MG63 (cell line): ENCODE measurements at places on chromosomes 6 and 20.
A peak's percentile ranks its signal among the peaks of the same experiment; 100 is the strongest.

DNA sequence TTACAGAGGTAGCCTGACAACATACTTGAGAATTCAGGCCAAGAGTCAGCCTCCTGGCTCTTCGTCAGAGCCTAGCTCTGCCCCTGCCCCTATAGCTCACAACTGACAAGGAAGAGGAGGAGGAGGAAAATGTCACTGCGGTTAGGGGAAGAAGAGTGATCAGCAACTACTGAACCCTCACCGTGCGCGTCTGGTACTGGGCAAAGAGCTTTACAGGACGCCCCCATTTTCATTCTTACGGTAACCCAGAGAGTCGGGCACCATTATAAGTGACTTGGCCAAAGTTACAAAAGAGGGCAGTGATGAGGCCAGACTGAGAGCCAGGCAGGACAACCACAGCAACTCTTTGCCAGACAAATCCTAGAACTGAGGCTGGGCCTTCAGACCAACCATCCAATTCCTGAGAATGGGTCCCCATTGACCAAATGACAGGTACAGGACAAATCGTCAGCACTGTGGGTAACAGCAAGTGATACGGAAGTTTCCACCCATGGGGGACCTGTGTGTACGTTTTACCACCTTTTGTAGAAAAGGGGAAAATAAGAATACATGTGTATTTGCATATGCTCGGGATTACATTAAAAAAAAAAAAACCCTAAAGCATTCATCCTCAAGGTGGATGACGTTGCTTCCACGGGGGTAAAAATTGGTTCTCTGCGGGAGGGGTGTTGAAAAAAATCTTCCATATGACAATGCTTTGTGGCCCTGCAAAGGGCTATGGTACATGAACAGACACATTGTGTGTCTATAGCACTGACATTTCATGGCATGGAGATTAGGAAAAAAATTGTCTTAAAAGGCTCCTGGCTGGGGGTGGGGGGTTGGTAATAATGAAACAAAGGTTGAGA, 118.0 kb downstream of the NFATC2 start:
- DNase-seq: no peak

- DNase-seq: no peak
These were observed 7.9 kb downstream of the EXOC2 start for GRCh38 chr6:684831-685636.

DNA sequence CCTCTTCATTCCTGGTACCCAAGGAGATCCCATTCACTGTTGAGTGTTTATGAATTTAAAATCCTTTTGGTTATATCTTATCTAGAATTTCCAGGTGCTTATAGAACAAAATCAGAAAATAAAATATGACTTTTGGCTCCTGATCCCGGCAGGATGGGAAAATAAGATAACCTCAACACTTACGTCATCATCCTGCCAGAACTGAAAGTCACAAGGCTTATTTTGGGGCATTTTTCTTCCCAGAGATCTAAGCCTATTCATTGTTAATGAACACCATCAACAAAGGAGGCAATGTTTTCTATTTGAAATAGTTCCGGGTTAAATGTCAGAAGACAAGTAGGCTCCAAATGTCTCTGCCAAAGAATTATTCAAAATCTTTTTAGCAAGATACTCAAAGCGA, 580.6 kb downstream of the TFAP2A start:
- DNase-seq: no peak

- DNase-seq: no peak
These were observed 7.9 kb downstream of the AARS2 start for GRCh38 chr6:44305200-44305725.

DNA sequence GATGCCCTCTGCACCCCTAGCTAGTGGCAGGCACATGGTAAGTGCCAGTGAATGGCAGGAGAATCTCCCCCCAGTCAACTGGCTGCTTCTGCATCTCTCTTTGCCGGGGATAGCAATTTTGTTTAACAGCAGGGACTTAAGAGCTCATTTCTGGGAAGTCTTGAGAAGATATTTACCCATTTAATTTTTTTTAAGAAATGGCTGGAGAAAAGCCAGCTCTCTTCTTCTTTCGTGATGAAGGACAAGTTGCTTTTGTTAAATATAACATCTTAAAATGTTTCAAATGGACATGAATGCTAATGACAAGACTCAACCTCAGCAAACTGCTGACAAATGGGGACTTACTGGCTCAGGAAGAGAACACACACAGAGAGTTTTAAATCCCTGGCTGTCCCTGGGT, 55.0 kb upstream of the IYD start:
- no peak for DNase-seq

- DNase-seq: no peak
These were observed 301.6 kb upstream of the ADGRB3 start for GRCh38 chr6:68333442-68333841.

GRCh38 chr20:47125508-47125757, 230.8 kb downstream of the EYA2 start:
- DNase-seq: no peak

DNA sequence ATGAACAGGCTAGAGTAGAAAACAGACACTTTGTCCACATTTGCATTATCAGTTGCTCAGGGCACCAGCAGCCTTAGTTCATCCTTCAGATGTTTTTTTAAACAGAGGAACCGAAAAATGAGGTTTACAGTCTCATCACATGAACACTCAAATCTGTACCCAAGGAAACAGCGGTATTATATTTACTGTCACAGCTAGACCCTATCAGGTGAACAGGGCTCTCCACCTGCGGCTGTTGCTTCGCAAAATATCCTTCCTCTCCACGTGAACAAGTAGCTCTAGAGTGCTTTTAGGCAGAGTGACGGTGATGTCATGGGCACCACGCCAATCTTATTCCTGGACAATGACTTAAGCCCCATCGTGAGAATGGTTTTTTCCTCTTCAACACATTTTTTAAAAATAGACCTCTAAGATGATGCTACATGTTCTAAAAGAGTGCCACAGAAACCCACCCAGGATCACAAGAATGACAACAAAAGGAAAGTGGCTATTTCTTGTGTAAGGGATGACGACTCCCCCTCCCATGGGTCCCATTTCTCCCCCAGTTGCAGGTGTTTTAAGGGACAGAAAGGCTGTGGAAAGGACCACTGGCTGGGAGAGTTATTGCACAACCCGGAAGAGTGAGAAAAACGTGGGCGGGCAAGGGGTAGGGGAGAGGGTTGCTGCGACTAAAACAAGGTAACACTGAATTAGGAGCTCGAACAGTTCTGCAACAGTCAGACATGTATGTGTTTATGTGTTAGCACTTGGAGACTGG, 77.7 kb downstream of the EFHC1 start:
- DNase-seq: peak; percentile 53

DNA sequence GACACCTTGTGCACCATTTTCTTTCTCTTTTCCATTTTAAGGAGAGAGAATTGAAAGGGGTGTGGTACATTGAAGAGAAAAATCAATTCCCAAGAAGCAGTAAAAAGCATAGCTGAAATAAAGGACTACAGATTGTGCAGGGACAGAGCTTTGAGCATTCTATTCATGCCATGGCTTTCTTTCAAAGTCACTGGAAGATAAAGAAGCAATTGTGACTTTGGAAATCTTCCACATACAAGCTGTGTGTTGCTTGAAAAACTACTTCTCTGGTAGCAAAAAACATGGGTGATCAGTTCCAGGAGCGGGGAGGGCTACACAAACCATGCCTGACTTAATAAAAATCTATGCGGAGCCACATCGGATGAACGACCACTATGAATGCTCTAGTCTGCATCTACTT, 230.2 kb upstream of the THEMIS start:
- DNase-seq: no peak

DNA sequence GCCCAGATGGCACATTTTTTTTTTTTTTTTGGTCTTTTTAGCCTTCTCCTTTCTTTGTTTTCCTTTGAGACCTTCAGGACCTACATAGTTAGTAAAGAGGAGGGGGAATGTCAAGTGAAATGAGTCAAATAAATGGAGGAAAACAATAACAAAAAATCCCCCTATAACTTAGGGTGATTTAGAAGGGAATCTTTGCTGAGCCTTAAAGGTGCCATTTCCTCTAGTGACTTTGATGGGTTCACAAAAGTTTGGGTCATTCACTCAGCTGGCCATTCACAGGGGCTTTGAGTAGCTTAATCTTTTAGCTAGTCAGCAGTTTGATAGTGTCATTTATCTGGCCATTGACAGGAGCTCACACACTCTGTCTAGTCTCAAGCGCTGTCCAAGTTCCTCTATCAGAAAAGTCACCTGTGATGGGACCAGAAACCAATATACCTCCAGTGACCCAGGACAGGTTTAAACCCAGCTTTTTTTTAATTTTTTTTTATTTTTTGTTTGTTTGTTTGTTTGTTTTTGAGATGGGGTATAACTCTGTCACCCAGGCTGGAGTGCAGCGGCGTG, 275.1 kb upstream of the PRDM1 start:
- no peak for DNase-seq

GRCh38 chr20:57806476-57806875, 96.7 kb upstream of the PMEPA1 start:
- no peak for DNase-seq

DNA sequence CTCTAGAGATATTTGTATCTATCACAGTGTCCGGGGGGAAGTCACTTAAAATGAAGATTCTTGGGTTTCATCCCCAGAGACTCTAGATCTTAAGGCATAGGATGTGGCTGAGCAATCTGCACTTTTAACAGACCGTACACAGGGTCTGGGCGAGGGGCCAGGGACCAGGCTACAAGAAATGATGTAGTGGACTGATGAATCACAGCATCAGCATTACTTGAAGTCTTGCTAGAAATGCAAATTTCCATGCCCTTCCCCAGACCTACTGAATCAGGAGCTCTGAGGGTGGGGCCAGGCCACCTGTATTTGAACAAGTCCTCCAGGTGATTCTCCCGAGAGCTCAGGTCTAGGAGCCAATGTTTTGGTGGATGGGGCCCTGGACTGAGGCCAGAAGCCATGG, 168.4 kb downstream of the DOK5 start:
- peak; percentile 94 for DNase-seq

DNA sequence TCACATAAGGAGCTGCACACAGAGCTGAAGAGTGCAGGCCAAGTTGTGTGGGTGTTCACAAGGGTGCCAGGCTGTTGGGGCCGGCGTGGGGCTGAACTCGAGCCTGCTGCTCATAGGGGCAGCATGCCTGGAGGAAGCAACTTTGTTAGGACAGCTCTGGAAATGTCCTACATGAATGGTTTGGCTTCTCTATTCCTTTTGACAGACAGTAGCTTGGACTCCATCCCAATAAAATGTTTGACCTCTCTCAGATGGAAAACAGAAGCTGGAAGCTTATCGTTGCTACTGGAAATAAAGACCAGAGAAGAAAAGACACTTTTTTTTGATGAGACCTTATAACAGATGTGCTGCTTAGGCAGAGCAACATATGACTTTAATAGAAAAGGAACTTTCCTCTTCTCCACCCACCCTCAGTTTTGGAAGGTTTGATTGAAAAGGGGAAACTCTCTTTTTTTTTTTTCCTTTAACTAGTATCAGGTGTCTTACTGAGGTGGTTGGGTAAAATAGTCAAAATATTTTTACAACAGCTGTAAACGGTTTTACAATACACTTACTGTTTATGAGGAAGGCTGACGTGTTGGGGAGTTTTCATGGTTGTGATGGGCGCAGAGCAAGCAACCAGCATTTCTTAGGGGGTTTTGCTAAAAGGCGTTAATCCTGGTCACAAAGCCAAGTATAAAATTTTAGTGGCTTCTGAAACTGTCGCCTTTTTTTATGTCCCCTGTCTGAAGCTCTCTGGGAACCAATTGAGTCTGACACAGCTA, 80.7 kb upstream of the EEF1E1 start:
- DNase-seq: peak; percentile 23

GRCh38 chr6:36018339-36018738, 6.1 kb downstream of the SLC26A8 start:
- DNase-seq: no peak

GRCh38 chr6:25556516-25556915, 95.5 kb upstream of the SCGN start:
- DNase-seq: peak; percentile 41
